Activated T-cell treated with anti-CD3 and anti-CD28 coated beads, Interleukin-2, amount 50 U/mL, for 72 hours (primary cell): ENCODE measurements at places on chromosomes 12 and 14. TPM values are rescaled to one million over a fixed set of nuclear protein-coding genes. Genes with fewer than 3 reads are reported as not detected.
A peak's percentile ranks its signal among the peaks of the same experiment; 100 is the strongest.

DNA sequence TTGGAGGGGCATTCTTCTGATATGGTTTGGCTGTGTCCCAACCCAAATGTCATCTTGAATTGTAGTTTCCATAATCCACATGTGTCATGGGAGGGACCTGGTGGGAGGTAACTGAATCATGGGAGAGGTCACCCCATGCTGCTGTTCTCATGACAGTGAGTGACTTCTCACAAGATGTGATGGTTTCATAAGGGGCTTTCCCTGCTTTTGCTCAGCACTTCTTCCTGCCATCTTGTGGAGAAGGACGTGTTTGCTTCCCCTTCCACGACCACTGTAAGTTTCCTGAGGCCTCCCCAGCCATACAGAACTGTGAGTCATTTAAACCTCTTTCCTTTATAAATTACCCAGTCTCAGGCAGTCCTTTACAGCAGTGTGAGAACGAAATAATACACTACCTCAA is 382.4 kb downstream of the VRK1 start:
- peaks cover 41% of the 10 kb centered on the region for H3K4me1 ChIP-seq
- DNase-seq: peak; percentile 16
- no peaks in the 10 kb centered on the region for H3K27me3 ChIP-seq

DNA sequence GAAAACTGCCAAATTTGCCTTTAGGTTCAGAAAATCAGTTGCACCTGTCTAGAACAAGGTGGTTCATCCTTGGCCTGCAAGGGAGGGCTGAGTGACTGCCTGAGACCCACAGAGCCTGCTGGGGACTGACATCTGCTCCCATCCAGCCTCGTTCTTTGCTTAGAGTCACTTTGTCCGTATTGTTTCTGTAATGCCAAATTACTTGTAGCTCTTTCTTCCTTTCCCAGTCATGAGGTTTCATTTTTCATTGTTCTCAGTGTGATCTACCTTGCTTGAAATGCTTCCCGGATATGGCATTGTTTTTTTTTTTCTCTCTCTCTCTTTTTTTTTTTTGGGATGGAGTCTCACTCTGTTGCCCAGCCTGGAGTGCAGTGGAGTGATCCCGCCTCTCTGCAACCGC is 21.3 kb downstream of the TSPAN9 start:
- peaks cover 10% of the 10 kb centered on the region for H3K27me3 ChIP-seq
- no peak overlapping the region for H3K4me3 ChIP-seq
- H3K36me3 ChIP-seq: peaks cover 7% of the 10 kb centered on the region

GRCh38 chr12:7395950-7396349 is 48.0 kb downstream of the CD163L1 start:
- H3K4me3 ChIP-seq: no peak overlapping the region
- peaks cover 8% of the 10 kb centered on the region for H3K27me3 ChIP-seq
- DNase-seq: no peak
- no peak overlapping the region for H3K27ac ChIP-seq
- H3K36me3 ChIP-seq: peaks cover 3% of the 10 kb centered on the region

GRCh38 chr12:42483521-42483790 is 106.1 kb downstream of the PRICKLE1 start:
- H3K27ac ChIP-seq: no peak overlapping the region
- H3K4me3 ChIP-seq: peak overlapping the region; percentile 93
- DNase-seq: peak; percentile 31
- H3K36me3 ChIP-seq: peaks cover 2% of the 10 kb centered on the region
- H3K4me1 ChIP-seq: peaks cover 15% of the 10 kb centered on the region
- H3K27me3 ChIP-seq: peaks cover 81% of the 10 kb centered on the region

Gene PTGDR
- 0.60 TPM for total RNA-seq

Gene KRT73
- total RNA-seq: 0.36 TPM
